GM18507 (cell line): ENCODE measurements at places on chromosomes 5 and 9.

GRCh38 chr9:130407916-130408663 is 36.7 kb upstream of the ASS1 start:
- no peak for DNase-seq

DNA sequence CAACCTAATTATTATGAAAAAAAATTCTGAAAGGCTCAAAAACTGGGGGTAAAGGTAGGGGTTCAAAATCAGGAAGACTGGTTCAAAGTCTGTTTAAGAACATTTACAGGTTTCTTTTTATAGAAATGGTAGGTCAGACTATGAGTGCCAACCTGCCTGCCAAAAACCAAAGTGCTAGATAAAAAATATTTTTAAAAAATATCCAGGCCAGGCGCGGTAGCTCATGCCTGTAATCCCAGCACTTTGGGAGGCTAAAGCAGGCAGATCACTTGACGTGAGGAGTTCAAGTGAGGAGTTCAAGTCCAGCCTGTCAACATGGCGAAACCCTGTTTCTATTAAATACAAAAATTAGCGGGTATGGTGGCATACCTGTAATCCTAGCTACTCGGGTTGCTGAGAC is 67.0 kb downstream of the NR3C1 start:
- no peak for DNase-seq

DNA sequence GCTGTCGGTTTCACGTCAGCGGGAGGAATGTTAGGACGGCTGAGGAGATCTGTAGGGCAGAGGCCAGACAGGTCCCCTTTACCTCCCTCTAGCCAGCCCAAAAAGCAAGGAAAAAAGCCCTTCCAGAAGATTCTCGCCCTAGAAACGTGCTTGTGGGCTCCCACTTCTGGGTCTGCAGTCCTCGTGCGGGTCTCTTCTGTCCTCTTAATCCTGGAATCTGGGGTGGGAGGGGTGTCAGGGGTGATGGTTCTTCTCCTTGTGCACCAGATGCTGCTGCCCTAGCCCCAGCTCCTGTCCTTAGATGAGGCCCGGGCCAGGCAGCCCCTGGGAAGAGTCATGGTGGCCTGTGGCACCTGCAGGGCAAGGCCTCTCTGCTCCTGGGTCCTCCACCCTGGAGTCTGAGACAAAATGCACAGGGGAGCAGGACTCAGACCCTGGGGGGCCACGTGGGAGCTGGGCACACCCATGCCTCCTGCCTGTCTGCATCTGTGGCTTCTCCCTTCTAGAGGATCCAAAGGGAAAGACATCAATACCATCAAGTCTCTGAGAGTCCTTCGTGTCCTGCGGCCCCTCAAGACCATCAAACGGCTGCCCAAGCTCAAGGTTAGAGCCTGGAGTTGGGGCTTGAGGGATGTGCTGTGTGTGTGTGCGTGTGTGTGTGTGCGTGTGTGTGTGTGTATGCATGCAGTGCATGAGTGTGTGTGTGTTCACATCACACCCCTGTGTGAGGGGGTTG is 174.2 kb downstream of the CACNA1B start:
- no peak for DNase-seq

DNA sequence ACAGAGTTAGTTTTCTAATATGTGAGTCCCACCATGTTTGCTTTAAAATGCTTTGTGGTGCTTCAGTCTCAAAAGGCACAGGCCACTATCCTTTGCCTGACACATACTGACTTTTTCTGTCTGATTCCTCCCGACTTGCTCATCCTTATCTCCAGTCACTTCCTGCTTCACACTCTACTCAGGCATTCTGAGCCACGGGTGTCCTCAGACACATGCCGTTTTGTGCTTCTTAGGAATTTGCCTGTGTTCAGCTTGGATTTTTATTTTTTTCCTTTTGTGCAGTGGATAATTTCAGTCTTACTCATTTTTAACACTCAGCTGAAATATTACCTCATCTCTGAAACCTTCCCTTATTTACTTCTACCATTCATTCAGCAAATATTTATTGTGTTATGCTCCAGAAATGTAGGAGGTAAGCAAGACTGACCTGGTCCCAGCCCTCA is 54.1 kb downstream of the MAN2A1 start:
- DNase-seq, result no peak

DNA sequence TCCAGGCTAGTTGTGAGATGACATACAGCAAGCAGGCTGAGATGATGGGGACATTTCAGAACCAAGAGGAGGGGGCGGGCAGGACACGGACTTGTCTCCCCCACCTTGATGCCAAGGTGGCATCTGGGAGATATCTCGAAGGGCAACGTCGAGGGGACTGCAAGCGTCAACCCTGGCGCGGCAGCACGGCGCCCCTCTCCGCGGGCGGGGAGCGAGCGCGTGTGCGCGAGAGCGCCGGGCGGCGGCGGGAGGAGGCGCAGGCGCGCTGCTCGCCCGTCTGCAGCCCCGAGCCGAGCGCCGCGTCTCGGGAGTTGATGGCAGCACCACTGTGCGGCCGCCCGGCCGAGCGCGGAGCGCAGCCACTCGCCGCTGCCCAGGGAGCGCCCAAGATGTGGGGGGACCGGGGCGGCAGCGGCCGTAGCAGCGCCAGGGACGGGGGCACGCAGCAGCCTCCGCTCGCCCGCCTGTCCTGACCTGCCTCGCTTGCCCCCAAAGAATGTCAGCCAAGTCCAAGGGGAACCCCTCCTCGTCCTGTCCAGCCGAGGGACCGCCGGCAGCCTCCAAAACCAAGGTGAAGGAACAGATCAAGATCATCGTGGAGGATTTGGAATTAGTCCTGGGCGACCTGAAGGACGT is at the start of gene PRR16:
Gene PRR16 (plus strand): TSS at position 310 of the 636 bp plus-strand sequence.
- no peak for DNase-seq

DNA sequence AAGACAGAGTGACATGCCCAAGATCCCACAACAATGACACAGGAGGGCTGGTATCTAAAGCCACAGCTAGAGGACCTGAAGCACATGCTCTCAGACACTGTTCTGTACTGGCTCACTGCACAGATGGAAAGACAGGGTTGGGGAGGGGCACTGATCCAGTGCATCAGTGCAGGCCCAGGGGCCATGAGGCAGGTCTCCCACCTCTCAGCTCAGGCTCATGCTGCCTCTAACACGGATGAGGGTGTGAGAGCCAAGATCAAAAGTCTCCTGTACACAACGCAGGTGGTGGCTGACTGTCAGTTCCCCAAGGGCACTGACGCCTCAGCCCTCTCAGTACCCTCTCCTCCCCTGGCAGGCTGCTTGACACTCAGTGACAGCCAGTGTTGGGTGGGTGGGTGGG is 10.9 kb downstream of the RAPGEF1 start:
- no peak for DNase-seq

- DNase-seq, result no peak
Measured at GRCh38 chr5:125151150-125151900, 404.9 kb upstream of the ZNF608 start.

GRCh38 chr5:77885519-77885918 is 109.4 kb upstream of the TBCA start:
- DNase-seq, result no peak

DNA sequence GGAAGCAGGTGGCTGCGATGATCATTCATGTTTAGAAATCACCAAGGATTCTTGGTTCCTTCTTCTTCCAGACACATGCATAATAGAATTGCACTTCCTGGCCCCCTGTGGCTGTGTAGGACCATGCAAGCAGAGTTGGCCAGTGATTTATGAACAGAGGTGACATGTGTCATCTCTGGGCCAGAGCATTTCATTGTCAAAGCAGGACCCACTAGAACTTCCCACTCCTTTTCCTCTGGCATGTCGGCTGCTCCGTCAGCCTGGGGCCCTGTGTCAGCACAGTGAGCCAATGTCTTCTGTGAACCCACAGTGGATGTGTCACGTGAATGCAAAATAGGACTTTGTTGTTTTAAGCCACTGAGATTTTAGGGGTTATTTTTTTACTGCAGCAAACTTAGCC is 59.2 kb downstream of the HSD17B3 start:
- DNase-seq, result no peak

DNA sequence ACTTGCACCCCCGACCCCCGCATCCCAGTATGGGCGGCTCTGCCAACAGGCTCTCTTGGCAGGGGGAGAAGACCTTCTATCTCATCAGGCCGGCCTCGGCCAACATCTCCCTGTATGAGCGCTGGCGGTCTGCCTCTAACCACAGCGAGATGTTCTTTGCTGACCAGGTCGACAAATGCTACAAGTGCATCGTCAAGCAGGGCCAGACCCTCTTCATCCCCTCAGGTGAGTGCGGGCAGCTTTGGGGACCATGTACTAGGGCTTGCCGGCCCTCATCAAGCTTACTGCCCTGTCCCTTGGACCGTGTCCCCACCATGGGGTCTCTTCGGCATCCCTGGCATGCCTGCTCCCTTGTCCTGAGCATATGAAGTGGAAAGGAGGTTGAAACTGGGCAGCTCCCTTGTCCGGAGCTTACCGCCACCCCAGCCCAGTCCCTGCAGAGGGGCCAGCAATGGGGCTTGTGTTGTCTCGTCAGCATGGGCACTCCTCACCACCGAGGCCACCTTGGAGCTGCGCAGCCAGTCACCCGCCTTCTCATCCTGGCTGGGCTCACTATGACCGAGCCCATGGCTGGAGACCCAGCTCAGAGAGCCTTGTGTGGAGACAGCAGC is 78.1 kb downstream of the PHF2 start:
- no peak for DNase-seq

- no peak for DNase-seq
Measured at GRCh38 chr5:96636594-96636993, 25.6 kb upstream of the CAST start.

GRCh38 chr5:146427619-146427997 is 19.5 kb upstream of the TCERG1 start:
- DNase-seq, result no peak

GRCh38 chr9:98903961-98904411 is 39.7 kb upstream of the COL15A1 start:
- DNase-seq, result no peak

DNA sequence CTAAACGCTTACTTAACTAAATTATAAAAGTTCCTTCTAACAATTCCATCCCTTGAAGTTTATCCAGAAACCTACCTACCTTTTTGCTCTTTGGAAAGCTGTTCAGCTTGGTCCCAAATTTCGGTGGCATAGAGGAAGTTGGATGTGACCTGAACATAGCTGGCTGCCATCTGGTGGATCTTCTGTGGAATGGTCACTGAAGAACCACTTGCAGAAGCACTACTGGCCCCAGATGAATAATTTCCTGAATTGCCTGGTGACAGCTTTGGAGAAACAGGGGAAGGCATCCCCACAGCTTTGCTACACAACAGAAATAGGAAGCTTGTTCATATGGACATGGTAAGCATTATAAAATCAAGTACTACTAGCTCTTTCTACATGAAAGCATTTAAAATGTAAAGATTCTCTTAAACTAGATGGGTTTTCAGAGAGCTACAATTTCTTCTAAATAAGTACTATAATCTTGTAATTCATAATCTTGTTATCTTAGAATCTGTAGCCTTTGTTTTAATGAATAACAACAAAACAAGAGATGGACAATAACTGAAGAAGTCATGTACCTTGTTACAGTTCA is 9.9 kb downstream of the LEAP2 start:
- peak; percentile 9 for DNase-seq

GRCh38 chr9:70012569-70012968 is 31.1 kb upstream of the MAMDC2 start:
- DNase-seq, result no peak

DNA sequence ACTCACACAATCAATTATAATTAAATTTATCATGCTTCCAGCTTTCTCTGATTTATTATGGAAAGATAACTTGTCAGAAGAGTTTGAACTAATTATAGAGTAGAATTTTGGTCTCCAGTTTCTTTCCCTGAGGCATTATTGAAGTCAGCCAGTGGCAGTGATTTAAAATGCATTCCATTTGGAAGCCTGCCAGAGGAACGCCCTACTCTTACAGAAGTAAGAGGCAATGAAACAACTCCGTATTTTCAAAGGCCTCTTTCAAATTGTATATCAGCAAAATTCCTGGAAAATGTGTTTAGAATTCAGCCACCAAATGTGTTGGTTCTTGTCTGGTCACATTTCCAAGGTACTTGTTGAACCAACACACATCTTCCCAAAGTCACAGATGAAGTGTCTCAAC is 640.9 kb downstream of the SEMA5A start:
- no peak for DNase-seq

DNA sequence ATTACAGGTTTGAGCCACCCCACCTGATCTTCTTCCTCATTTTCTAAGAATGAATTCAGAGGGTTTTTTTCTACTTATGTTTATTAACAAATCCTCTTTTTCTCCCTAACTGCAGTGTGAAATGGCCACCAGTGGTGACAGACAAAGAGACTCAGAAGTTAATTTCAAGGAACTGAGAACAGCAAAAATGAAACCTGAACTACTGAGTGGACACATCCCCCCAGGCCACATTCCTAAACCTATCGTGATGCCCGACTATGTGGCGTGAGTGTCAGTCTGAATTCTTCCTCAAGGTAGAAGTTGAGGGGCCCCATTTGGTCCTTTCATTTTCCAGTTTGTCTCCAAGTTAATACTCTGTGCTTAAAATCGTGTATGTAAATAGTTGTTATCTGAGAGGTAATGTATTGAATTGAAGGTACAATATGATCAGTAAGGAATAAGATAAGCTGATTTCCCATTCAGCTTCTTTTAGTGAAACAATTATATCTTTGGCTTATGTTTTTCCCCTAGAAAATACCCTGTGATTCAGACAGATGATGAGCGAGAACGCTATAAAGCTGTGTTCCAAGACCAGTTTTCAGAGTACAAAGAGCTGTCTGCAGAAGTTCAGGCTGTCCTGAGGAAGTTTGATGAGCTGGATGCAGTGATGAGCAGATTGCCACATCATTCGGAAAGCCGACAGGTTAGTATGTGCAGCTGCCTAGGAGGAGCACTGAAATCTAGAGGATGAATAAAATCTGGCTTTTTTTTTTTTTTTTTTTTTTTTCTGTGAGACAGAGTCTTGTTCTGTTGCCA is 17.7 kb downstream of the MARVELD2 start:
- DNase-seq, result peak; percentile 18

DNA sequence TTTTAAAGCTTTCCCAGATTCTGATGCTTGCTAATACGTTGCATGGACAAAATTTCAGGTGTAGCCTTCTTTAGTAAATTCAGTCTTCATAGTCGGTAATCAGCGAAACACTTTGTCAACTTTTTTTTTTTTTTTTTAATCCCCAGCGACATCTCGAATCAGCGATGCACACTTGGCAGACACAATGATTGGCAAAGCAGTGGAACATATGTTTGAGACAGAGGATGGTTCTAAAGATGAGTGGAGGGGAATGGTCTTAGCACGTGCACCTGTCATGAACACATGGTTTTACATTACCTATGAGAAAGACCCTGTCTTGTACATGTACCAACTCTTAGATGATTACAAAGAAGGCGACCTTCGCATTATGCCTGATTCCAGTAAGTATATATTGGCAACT is 66.8 kb upstream of the NXNL2 start:
- DNase-seq, result no peak

GRCh38 chr5:54021431-54022164 is 288.8 kb downstream of the ARL15 start:
- DNase-seq, result no peak
